NCI-H2081 (cell line): ENCODE measurements at places on chromosomes 13 and 19.

DNA sequence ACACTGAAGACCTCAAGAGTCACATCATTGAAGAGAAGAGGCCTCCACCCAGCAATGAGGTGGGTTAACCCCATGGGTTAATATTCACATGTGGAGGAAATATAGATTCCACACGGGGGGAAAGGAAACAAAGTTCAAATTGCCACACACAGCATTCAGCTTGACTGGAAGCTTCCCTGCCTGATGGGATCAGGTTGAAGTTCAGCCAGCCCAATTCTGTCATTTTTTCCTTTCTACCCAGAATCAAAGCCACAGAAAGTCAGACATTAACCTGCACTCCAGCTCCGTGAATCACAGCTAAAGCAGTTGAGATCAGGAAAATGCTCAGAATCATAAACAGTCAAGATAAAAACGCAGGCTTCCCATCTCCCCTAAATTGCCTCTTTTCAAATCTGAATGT lies 208.7 kb upstream of the OBI1 start:
- DNase-seq, result no peak

GRCh38 chr13:50208826-50209335 lies 193.6 kb downstream of the KCNRG start:
- DNase-seq, result no peak

- no peak for DNase-seq
Measured at GRCh38 chr19:18510216-18510615, 11.7 kb downstream of the ELL start.

- DNase-seq, result no peak
Measured at GRCh38 chr13:99066219-99066618, 88.4 kb upstream of the DOCK9 start.

- DNase-seq, result no peak
Measured at GRCh38 chr13:75533861-75534260, 3.8 kb downstream of the COMMD6 start.

DNA sequence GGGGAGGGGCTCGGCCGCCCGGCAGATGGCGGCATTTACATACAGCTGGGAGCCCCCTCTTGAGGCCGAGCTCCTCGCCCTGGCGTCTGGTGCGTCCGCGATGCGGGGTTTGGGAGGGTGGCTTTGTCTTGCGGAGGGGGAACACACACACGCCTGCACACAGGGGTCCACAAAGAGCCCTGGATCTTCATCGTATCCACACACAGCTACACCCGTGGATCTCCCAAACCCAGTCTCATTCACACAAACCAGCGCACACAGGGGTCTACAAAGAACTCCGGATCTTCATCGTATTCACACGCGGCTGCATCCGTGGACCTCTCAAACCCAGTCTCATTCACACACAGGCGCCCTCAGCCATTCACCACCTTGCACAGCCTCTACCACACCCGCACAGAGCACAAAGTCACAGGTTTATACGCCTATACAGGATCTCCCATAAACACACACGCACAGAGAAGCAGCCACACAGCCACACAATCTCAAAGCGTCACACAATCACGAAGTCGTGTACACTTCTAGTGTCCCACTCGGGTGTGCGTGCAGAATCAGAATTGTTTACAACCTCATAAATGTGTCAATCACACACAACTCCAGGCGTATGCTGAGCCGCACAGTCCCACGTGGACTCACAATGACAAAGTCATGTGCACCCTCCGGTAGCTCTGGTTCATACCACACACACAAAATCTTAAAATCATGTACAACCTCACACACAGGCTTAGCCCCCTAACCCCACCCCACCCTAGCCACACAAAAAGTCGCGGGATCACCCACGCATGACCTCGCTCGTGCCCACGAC lies 550 bp upstream of the DLL3 start:
- peak; percentile 90 for DNase-seq
